ENCODE measurements at places on chromosomes 12 and 14.

DNA sequence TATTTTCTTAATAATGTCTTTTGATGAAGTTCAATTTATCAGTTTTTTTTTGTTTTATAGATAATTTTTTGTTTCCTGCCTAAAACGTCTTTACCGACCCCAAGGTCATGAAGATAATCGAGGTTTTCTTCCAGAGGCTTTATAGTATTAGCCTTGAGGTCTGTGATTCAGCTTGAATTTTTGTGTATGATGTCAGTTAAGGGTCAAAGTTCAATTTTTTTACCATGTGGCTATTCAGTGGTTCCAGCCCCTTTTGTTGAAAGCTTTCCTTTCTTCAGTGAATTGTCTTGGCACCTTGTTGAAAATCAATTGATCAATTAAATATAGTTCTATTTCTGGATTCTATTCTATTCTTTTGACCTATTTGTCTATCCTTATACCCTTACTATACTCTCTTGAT is 3.2 kb upstream of the MGST1 start:
- DNase-seq: no peak

- DNase-seq: no peak
These were observed 164.9 kb downstream of the ANO4 start for GRCh38 chr12:100959481-100959880.

GRCh38 chr12:65651060-65651459 is 173.2 kb upstream of the HMGA2 start:
- no peak for DNase-seq

DNA sequence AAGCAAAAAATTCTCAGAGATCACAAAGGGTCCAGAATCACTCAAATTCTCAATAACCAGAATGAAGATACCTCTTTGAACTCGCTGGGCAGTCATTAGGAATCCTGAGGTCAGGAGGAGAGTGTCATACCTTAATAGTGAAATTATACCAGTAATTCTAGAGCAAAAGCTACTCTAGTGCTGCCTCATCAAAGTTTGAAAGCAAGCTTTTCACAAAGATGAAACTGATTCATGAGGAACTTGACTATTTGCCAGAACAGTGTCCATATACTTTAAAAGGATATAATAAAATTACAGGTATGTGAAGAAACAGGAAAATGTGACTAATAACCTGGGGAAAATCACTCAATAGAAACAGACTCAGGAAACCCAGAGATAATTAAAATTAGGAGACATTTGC is 44.5 kb downstream of the EML5 start:
- DNase-seq: no peak

GRCh38 chr12:132292328-132293319 is 36.8 kb downstream of the GALNT9 start:
- no peak for DNase-seq

DNA sequence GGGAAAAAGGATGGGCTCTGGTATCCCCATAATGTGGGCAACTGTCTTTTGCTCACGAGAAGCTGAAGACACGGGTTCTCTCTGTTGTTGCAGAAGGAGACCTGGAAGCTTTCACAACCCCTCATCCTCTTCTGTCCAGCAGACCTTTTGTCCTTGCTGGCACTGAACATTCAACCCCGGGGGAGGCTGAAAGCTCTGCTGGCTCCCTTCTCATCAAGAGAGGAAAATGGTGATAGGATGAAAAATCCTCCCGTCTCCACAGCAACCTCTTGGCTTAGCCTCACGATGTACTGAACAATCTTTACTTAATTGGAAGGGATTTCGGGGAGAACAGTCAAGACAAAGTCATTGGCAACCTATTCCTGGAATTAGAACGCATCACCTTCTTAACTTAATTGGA is 39.0 kb downstream of the ELK3 start:
- DNase-seq: peak; percentile 47

- DNase-seq: no peak
These were observed 124.4 kb upstream of the KRR1 start for GRCh38 chr12:75635606-75636444.

GRCh38 chr12:102421802-102422583 is 58.4 kb downstream of the IGF1 start:
- no peak for DNase-seq

GRCh38 chr12:49527361-49528130 is 11.3 kb upstream of the KCNH3 start:
- no peak for DNase-seq

- DNase-seq: no peak
These were observed 32.2 kb downstream of the SUSD6 start for GRCh38 chr14:69643430-69644200.

DNA sequence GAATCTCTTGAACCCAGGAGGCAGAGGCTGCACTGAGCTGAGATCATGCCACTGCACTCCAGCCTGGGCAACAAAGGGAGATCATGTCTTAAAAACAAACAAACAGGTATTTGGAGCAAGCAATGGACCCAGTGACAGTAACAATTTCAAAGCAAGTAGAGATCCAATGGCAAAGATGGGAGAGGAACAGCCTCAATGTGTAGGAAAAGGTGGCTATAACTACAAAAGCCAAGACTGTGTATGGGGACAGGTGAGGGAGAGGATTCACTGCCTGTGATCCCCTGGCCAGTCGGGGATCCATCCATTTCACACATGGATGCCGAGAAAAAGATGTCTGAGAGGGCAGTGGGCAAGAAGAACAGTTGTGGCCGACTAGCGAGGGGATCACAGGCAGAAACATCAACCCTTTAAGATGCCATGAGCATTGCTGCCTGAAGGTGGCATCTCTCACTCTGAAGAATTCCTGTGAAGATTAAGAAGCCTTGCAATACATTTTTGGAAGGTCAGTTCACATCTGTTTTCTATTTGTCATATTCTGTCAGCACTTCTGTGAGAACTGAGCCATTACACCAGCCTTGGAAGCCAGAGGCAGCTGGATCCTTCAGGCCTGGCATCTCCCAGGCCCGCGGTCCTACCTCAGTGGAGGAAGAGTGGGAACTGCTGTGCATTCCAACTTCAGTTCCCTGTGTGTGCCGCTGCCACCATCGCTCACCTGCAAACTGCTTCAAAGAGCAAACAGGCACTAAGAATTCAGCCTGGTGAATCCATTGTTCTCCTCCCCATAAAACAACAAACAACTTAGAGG is 54.5 kb upstream of the FRS2 start:
- peak; percentile 32 for DNase-seq

- DNase-seq: no peak
These were observed 4.3 kb downstream of the TBC1D30 start for GRCh38 chr12:64828713-64829112.

DNA sequence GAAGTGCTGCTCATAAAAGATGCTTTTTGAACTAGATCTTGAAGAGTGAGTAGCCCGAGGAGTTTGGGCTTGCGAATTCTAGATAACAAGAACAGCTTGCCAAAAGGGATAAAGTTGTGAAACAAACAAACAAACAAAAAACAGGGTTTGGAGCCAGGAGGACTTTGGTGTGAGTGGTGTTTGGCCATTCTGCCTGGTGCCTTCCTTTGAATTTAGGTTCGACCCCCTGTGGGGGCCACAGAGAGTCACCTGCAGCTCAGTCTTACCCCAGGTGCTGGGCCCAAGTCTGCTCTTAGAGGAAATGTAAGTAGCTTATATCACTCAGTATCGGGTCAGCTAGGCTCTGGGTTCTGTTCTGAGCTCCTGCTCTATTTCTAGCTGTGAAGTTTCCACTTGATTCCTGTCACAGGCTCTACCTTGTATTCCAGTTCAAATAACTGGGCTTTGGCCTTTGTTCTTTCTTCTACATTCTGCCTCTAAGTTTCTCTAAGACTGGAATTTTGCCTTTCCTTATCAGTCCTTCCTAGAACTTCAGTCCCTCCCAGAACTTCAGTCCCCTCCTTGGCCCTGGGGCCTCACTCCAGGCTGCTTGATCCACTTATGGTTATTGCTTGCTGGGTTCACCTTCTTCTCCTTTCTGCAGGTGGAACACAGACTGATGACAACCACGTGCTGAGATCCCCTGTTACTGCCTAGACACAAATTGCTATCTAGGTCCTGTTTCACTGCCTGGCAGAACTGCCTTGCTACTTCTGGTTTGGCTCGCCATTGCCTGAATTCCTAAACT is 20.5 kb upstream of the DUSP6 start:
- DNase-seq: no peak

- no peak for DNase-seq
These were observed 19.6 kb upstream of the CHGA start for GRCh38 chr14:92903359-92903758.

GRCh38 chr12:105224399-105224798 is 11.6 kb downstream of the APPL2 start:
- DNase-seq: no peak

DNA sequence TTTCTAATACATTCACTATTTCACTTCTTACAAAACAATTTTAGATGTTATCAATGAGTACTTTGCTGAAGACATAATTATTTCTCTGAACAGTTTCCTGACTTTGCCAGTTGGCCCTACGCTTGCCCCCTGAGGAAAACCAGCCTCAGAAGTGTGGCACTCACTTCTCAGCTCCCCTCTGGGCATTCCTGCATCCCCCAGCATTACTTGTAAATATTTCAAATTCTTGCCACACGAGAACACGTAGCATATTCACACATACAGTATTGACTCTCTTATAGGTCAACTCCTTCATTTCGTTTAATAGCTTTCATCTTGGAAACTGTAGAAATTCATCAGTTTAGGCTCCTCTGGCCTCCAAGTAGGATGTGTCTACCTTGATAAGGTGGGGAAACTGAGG is 65.2 kb downstream of the OTX2 start:
- DNase-seq: no peak

DNA sequence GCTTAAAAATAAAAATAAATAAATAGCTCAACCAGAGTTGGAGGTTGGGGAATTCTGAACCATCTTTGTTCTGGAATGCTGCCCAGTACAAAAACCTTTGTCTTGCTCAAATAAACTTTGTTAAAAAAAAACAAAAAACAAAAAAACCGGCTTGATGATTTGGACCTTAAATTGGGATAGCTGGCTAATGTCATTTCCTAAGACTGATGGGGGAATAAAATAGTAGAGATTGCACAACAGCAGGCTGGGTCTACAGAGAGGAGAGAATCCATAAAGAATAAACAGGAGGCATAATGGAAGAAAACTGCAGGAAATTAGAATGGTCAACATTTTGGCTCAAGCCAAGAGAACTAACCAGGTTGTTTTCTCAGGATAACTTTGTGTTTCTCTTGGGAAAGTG is 370.9 kb downstream of the AEBP2 start:
- DNase-seq: no peak

GRCh38 chr12:55722948-55723347 is 2.8 kb downstream of the RDH5 start:
- no peak for DNase-seq

DNA sequence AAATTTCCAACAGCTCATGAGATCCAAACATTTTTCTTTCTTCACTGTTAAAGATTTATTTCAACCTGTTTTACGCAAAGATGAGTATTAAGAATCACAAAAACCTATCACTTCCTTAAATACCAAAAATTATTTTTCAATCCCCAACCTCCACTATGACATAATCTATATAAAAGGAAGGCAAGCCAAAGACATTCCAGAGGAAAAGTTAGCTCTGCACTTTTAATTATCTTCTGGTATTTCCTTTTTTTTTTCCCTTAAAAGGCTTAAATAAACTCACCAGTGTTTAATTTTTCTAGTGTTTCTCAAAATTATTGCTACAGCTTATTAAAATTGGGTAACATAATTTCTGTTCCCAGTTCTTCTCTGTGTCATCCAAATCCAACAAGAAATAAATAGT is 75.9 kb downstream of the BMP4 start:
- DNase-seq: no peak

DNA sequence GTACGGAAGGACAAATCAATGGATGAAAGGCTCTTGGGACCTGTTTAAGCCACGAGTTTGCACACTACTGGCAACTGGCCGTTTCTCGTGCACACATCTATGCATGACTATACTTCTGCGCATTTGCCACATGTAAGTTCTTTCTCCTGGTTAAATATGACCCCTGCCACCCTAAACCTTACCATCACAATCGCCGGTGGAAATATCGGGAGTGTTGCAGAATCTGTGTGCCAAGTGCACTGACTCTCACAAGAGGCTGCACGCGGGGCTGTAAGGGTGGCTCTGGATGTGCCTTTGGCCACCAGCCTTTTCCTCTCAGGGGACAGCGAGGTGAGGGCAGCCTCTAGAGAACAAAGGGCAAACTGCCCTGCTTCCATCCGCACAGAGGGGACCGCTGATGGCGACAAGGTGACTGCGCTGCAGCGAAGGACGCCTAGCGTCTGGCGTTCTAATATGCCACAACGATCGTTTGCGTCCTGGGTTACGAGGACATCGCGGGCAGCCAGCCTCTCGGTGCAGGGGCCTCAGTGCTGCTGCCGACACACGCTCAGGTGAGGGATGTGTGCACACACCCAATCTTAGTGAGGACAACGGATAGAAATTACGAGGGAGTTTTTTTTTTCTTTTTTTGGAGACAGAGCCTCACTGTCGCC is 232.2 kb downstream of the PCNX1 start:
- no peak for DNase-seq

GRCh38 chr12:106566771-106567170 is 16.0 kb upstream of the RFX4 start:
- DNase-seq: no peak

DNA sequence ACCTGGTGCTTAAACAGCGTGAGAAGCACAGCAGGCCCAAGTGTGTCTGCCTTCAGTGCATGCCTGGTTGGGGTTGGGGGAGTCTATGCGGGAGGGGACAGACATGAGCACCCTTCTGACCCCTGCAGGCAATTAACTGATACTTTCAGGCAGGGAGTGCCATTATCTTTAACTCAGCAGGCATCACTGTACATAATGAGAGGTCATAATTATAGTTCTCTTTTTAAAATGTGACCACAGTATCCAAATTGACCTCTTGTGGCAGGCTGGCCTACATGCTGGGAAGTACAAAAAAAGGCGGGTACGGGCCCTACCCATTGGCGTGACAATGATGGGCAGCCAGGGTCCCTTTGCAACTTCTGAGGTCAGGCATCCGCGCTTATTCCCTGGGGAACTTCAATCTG is 209.1 kb downstream of the FOXN3 start:
- DNase-seq: no peak

DNA sequence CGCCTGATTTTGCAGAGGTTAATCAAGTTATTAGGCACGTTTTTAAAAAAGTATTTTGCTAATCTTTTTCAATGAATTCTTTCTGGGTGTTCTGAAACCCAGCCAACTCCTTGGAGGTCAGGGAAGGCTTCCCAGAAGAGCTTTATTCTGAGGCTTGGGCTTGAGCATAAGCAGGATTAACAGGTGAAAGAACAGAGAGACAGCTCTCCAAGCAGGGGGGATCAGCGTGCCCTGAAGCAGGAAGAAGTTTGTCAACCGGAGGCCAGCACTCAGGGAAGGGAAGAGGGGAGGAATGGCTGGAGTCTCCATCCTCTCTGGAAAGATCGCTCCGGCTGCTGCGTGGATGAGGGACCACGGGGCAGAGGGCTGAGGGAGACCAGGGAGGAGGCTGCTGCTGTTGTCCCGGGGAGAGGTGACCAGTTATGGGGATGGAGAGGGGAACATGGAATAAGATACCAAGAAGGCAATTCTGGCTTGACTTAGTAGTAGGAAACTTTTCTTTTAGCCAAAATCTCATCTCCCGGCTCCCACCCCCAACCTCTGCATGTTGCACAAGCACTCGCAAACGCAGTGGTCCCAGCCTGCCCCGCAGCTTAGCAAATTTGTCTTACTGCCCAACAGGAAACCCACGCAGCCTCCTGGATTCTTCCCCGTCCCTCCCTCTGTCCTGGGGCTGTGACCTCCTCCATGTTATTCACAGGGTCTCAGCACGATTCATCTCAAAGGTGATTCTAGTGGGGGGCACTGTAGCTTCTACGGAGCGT is 1.1 kb upstream of the SSH1 start:
- no peak for DNase-seq

GRCh38 chr14:42469637-42470426 is 863.2 kb downstream of the LRFN5 start:
- DNase-seq: no peak
